ENCODE measurements at places on chromosomes 6 and 20.

GRCh38 chr20:51487076-51487475 lies 55.4 kb downstream of the NFATC2 start:
- DNase-seq = no peak

- no peak for DNase-seq
These were observed 21.6 kb downstream of the SOBP start for GRCh38 chr6:107511511-107511993.

DNA sequence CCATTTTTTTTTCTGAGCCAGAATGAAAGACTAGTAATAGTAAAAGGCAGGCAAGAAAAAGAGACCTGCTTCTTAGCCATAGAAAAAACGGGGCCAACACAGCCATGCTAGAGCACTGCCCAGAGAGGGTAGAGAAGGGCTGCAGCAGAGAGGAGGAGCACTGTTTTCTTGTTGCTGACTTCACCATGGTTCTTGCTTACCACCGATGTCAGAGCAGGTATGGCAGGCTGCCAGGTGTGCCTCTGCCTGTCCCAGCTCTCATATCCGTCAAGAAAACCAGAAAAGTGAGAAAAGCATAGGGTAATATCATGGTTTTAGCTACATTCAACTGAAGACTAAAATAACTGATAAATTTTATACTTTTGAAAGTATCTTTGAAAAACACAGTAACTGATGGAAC lies 60.7 kb downstream of the DTNBP1 start:
- DNase-seq = no peak

DNA sequence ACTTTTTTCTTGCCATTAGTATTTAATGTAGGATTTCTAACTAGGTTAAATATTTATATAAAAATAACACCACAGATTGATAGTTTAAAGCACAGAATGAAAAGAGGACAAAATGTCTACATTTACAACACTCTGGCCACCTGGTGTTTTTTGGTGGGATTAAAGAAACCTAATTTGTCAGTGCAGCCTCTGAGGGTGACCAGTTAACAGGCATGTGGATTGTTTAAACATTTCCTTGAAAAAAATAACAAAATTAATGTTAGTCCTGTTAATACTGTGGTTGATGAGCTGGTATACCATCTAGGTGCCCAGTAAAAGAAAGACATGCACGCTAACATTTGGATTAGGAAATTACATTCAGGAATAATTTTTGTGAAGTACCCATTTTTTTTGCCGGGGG lies 8.8 kb downstream of the SLC9A8 start:
- no peak for DNase-seq

GRCh38 chr6:30820193-30820592 lies 64.1 kb upstream of the DDR1 start:
- no peak for DNase-seq

GRCh38 chr6:90610751-90611542 lies 24.1 kb upstream of the MAP3K7 start:
- no peak for DNase-seq

DNA sequence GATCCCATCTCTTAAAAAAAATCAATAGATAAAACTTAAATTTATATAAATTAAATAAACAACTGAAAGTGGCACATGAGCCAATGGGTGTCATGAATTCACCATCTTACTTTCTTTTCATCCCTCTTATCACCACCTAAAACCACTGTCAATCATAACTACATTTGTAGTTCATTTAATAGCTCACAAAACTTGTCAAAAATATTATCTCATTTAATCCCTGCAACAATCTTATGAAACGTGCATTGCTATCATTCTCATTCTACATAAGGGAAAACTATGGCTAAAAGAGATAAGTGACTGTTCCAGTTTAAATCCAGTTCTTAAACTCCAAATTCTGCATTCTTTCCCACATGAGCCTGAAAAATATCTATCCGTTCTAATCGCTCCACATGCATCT lies 80.6 kb upstream of the BEND6 start:
- no peak for DNase-seq

Measured in kidney glomerular epithelial cell (primary cell).